ENCODE measurements at places on chromosomes 6 and 20.
A peak's percentile ranks its signal among the peaks of the same experiment; 100 is the strongest.

DNA sequence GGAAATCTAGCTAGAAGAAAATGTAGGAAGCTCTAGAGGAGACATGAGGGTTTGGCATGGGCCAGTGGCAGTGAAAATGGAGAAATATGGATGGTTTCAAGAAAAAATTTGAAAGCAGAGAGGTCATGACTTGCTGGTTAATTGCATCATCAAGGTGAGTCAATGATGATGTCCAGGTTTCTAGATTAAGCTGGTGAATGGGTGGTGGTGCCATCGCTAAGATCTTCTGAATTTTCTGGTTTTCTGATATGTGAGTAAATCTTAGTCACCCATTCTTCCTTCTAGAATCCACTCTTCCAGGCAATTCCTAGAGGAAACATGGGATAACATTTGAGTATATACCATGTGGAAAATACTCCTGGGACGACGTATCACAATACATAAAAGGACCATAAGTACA is 25.0 kb downstream of the SH3BGRL2 start:
- DNase-seq, result no peak

GRCh38 chr6:34992376-34992775 is 103.3 kb downstream of the ANKS1A start:
- DNase-seq, result no peak

DNA sequence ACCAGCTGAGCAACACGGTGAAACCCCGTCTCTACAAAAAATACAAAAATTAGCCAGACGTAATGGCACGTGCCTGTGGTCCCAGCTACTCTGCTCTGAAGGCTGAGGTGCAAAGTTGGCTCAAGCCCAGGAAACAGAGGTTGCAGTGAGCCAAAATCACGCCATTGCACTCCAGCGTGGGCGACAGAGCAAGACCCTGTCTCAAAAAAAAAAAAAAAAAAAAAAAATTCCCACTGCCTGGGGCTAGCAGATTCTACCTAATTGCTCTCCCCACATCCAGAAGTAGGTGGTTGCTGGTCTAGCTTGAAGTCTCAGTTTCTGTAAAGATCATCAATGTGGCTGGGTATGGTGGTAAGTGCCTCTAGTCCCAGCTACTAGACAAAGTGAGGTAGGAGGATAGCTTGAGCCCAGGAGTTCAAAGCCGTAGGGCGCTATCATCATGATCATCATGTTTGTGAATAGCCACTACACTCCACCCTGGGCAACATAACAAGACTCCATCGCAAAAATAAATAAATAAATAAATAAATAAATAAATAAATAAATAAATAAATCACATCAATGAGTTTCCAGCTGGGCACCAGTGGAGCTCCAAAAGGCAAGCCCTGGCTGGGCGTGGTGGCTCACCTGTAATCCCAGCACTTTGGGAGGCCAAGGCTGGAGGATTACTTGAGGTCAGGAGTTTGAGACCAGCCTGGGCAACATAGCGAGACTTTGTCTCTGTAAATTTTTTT is 6.3 kb upstream of the AP5S1 start:
- DNase-seq, result no peak

- DNase-seq, result no peak
Observed at GRCh38 chr20:11581271-11581670, 336.4 kb upstream of the BTBD3 start.

DNA sequence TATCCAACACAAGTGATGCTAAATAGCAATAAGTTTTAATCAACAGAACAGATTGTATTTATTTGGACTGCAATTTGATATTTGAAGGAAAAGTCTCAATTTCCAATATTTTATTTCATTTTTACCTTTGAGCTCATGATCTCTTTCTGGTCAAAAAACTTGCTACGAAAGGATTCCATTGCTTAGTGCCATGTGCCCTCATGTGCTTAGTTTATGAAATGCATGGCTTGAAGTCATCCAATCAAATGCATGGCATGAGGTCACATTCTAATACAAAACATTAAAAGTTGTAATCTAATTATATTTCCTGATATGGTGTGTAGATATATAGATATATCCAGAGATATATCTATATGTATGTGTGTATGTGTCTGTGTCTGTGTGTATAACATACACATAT is 321.2 kb upstream of the ADGRB3 start:
- DNase-seq, result no peak

DNA sequence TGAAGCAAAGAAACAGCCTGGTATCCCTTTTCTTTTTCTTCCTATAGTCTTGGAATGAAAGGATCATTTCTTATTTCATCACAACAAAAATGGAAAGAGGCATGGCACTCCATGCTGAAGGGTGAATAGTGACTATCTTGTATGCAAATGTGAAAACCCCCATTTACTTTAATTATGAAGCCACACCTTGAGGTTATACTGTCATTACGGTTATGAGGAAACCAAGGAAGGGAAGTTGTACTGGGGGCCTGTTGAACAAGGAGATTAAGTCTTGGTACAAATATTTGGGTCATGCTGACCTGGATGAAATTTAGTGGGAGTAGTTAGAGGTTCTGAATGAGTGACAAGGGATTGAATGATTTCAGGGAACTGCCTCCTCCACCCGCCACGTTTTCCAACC is 8.7 kb upstream of the STXBP5 start:
- peak; percentile 2 for DNase-seq

DNA sequence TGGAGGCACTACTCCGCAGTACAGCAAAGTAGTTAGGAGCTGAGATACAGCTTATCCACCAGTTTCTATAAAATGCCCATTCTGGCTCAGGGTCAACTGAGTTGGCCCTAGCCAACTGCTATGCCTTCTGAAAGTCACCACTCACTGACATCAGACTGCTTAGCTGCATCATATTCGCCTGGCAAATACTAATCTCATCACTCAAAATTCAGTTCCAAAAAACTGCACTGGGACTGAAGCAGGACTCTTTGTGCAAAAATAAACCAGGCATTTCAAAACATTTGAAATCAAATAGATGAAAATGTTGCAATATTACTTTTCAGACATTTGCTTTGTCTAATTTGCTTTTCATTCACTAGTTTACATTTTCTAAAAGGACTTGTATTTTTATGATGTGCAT is 230.0 kb downstream of the ALDH8A1 start:
- no peak for DNase-seq

- no peak for DNase-seq
Observed at GRCh38 chr6:44652547-44652946, 265.0 kb downstream of the CDC5L start.

- DNase-seq, result no peak
Observed at GRCh38 chr6:108941859-108942258, 93.6 kb downstream of the ARMC2 start.

GRCh38 chr6:170160031-170160627 is 130.7 kb downstream of the DLL1 start:
- DNase-seq, result no peak

DNA sequence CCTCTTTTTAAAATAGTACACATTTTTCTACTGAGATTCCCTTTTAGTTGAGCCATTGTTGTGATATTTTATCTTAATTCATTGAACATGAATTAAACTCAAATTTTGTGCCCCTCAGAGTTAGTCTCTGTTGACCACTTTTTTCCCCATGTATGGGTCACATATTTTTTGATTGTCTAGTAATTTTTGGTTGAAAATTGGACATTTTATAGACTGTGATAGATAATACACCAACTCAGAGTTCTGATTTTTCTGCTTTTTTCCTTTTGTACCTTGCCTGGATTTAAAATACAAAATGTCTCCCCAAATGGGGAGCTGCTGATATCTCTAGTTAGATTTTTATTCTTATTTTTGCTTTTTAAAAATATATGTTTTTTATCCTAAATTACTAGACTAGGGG is 291.8 kb upstream of the CITED2 start:
- DNase-seq, result no peak

GRCh38 chr6:147127587-147127986 is 76.6 kb upstream of the STXBP5 start:
- no peak for DNase-seq

- no peak for DNase-seq
Observed at GRCh38 chr20:32585011-32585585, at the start of gene NOL4L. Gene NOL4L (minus strand): TSS chr20:32585333. CDS start chr20:32584890, 443 bp downstream.

GRCh38 chr6:42138190-42138589 is 4.2 kb downstream of the C6orf132 start:
- no peak for DNase-seq
